A549 treated with RU486 at 1 μM for 4 hours (cell line): ENCODE measurements at places on chromosomes 1 and 21. TPM values are rescaled to one million over a fixed set of nuclear protein-coding genes. Genes with fewer than 3 reads are reported as not detected.

The ASTN1 gene
- not detected in 5 replicates for total RNA-seq

The ATP1A4 gene
- total RNA-seq: not detected in 5 replicates

The SAMD13 gene
- 0.19 to 0.67 TPM (median 0.45 TPM) in 5 replicates for total RNA-seq

The SDC3 gene
- total RNA-seq: 8.0 to 10.8 TPM (median 9.3 TPM) in 5 replicates

The ITLN1 gene
- 0.22 TPM in 1 of 5 replicates, not detected in the others for total RNA-seq

The ZFP69B gene
- total RNA-seq: 0.76 to 2.6 TPM (median 1.9 TPM) in 5 replicates

The USP1 gene
- 9.2 to 30.3 TPM (median 23.6 TPM) in 5 replicates for total RNA-seq

The TTC34 gene
- total RNA-seq: 0.02 to 0.05 TPM (median 0.03 TPM) in 5 replicates

The AADACL3 gene
- not detected in 5 replicates for total RNA-seq

The LCE2B gene
- not detected in 5 replicates for total RNA-seq

The DNM3 gene
- 0.62 to 1.1 TPM (median 0.72 TPM) in 5 replicates for total RNA-seq

The SELL gene
- total RNA-seq: 0.10 to 0.27 TPM (median 0.25 TPM) in 4 of 5 replicates, not detected in the other

The AMIGO1 gene
- 1.1 to 1.4 TPM (median 1.2 TPM) in 5 replicates for total RNA-seq
